ENCODE measurements at places on chromosomes 12 and 14.

- DNase-seq, result no peak
Measured at GRCh38 chr12:24950231-24950834, 1.4 kb upstream of the BCAT1 start.

GRCh38 chr12:110638796-110639195 lies 24.9 kb downstream of the TCTN1 start:
- no peak for DNase-seq

GRCh38 chr14:103679351-103679750 lies 35.9 kb downstream of the XRCC3 start:
- no peak for DNase-seq

DNA sequence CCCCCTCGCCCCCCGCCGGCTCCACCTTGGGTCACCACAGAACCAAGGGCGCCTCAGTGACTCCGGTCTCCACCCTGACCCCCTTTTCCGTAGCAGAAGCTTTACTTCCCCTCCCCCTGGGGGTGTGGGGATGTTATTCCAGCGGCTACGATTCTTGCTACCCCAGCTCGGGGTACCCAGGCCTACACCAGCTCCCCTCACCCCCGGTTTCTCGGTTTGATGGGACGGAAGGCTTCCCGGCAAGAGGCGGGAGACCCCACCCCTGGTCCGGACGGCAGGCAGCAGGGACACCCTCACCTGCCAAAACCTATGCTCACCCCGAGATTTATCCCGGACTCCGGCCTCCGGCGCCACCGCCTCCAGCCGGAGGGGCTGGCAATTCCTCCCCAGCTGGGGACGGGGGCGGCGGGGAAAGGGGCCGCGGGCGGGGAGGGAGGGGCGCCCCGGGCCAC lies 619 bp downstream of the RAB15 start:
- no peak for DNase-seq

DNA sequence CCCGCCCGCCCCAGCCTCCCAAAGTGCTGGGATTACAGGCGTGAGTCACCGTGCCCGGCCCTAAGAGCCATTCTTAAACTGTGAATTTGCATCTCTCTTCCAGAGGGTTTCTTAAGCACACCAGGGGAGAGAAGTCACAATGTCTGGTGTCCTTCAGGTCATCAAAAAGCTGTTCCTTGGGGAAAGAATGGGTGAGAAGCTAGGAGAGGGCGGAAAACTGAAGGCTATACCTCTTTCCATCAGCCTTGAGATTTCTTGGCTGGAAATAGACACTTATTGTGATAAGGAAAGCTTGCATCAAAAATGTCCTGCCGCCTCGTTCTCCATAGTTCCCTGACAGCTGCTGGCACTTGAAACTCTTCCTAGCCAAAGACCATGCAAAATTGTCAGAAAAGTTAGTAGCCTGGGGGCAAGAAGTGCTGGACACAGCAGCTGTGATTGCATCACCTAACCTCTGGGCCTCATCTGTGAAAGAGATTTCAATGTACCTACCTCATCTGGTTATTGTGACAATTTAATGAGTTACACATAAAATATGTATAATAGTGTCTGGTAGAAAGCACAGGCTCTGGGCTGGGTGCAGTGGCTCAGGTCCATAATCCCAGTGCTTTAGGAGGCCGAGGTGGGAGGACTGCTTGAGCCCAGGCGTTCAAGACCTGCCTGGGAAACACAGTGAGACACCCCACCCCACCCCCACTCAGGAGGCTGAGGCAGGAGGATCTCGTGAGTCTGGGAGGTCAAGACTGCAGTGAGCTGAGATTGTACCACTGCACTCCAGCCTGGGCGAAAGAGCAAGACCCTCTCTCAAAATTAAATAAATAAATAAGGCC lies 9.7 kb upstream of the UBC start:
- DNase-seq, result no peak

DNA sequence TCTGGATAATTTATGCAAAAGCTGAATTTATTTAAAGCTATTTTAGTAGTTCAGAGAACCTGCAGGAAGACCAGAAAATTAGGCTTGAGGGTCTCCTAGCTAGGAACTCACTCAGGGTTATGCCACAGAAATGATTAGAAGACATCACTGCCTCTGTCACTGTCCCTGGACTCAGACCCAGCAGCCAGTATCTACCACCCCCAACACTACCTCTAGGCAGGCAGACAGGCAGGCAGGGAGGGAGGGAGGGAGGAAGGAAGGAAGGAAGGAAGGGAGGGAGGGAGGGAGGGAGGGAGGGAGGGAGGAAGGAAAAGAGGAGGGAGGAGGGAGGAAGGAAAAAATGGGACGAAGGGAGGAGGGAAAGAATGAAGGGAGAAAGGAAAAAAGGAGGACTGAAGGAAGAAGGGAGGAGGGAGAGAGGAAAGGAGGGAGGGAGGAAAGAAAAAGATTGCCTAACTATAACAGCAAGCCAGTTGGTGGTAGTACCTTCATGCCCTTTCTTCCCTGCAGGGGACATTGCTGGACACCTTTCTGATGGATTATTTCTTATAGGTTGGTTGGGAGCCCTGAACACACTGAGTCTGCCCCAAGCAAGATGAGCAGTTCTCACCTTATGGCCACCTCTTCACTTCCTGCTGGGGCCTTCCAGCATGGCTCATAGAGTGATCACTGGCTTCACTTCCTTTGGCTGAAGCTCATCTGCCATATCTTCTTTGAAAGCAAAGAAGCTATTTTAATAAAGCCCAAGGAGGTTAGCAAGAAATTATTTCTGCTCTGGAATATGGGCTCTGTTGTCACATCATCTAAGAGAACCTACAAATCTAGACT lies 49.7 kb downstream of the KICS2 start:
- DNase-seq, result no peak

GRCh38 chr12:111034083-111034885 lies 113.9 kb upstream of the MYL2 start:
- no peak for DNase-seq

All from NCI-H1930 (cell line).